Endodermal cell (in vitro differentiated cells): ENCODE measurements at places on chromosomes 4 and X.
A peak's percentile ranks its signal among the peaks of the same experiment; 100 is the strongest.

DNA sequence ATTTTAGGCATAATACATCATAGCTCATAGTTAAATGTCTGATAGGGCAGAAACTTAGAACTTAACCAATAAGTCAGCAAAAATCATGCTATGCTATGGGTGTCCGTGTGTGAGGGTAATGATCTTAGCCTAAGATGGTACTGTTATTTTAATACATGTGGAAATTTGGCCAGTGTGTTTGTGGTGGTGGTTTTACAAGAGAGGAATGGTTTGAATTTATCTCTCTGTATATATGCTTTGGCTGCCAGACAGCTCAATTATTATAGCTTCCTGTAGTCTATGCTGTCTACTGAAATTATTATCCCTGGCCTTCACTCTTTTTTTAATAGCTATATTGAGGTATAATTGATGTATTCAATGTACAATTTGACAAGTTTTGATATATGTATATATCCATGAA is 21.3 kb downstream of the ZNF330 start:
- no peak for DNase-seq

GRCh38 chrX:72475952-72476668 is 96.5 kb downstream of the HDAC8 start:
- no peak for DNase-seq

- DNase-seq = no peak
Measured at GRCh38 chrX:102930990-102931756, 5.9 kb upstream of the RAB40AL start.

DNA sequence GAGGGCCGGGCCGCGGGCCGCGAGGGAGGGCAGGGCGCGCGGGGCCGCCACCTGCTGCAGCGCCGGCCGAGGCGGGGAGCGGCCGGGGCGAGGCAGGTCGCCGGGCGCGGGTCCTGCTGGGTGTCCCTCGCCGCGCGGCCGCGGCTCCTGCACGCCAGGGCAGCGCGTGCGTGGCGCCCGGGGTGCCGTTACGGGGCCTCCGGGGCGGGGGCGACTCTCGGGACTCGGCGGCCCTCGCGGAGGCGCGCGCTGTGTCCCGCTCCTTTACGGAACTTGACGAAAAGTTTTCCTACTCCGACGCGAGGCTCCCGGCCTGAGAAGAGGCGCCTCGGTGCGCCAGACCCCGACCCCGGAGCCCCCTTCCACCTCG is 329 bp downstream of the TBC1D14 start:
- DNase-seq = peak; percentile 74

DNA sequence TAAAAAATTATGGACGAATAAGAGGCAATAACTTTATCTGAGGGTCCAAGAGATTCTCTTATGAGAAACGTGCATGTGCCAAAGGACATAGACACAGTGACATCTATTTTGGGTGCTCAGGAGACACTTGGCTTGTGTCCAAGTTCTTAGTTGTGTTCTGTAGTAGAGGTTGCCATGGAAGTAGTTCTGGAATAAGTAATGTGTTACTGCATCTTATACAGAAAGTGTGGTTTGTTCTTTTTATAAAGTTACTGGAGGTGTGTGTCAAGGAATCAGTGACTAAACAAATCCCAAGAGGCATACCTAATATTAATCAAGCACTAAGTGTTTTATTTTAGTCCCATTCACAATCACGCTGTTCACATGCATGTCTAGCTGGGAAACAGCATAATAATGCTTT is 305.7 kb downstream of the ARHGAP24 start:
- no peak for DNase-seq

- DNase-seq = no peak
Measured at GRCh38 chr4:123651066-123651465, 254.5 kb downstream of the SPRY1 start.

DNA sequence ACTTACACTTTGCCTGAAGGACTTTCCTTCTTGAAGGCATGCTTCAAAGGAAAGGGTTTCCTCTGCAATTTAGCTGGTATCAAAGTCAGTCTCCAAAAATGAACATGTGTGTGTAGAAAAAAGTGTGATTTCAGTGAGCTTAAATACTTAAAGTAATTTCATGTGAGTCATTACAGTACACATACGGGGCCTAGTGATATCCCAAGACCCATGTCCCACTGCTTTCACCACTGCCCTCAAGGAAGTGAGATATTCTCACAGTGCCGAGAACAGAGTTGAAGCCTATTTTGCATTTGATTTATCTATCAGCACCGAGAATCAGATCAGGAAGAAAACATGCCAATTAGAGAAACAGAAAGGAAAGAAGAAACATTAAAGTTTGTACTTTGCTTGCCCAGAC is 61.0 kb downstream of the CHST7 start:
- no peak for DNase-seq

- no peak for DNase-seq
Measured at GRCh38 chr4:156815717-156816359, 155.8 kb downstream of the PDGFC start.

DNA sequence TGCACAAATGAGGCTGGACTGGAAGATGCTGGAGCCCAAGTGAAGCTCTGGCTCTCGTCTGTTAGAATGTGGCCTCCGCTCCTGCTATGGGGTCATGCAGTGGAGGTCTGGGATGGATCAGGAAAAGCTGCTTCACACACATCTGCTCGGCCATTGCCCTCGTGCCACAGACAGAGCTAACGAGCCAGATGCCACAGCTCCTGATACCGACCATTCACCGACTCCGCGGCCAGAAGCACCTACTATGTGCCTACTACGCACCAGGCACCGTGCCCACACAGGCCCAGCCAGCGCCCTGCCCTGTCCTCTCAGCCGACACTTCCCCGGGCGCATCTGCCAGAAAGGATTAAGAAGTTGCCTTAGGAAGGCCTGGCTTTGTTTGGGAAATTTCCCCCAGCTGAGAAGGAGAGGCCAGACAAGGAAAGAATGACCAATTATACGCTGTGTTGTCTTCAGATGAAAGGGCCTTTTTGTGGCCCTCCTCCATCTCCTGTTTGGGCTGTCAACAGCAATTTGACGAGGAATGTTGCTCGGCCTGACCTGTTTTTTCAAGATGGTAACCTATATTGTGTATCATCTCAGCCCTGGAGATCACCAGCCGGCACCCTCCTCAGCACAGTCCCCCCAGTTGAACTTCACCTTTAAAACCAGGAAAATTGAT is 34.3 kb downstream of the HMX1 start:
- peak; percentile 73 for DNase-seq

GRCh38 chrX:129239371-129239770 is 283.9 kb downstream of the SMARCA1 start:
- DNase-seq = no peak

GRCh38 chr4:182301736-182302135 is 58.5 kb downstream of the TENM3 start:
- DNase-seq = no peak

DNA sequence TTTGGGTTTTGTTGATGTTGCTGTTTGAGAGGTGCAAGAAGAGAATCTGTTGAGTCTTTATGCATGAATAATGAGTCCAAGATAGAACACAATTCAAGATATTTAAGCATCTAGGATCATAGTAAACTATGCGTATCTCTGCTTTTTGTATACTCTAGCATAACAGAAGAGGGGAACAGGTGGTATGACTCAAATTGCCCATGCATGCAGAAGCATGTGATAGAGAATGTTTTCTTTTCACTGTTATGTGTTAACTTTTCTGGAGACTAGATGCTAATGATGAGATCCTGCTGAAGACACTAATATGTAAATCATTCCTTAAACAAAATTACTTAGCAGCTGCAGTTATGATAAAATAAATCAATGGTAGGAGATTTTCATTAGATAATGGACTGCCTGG is 165.3 kb upstream of the FTHL17 start:
- DNase-seq = no peak

- no peak for DNase-seq
Measured at GRCh38 chr4:64248186-64248585, 161.1 kb downstream of the TECRL start.

GRCh38 chr4:142886566-142886965 is 40.5 kb upstream of the INPP4B start:
- peak; percentile 44 for DNase-seq

DNA sequence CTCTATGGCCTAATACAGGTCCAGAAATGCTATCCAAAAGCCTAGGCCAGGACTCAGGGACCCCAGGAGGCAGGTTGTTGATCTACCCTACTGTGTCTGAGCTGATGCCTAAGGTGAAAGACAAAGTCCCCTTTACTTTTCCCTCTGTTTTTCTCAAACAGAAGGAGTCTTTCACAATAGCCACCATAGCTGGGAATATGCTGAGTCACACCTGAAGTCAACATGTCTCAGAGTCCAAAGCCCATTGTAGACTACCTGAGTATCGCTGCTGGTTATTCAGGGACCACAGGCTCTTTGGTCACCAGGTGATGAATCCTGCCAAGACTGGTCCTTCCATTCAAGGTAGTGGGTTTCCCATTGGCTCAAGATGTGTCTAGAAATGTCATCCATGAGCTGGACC is 562.2 kb downstream of the ACTRT1 start:
- DNase-seq = no peak

DNA sequence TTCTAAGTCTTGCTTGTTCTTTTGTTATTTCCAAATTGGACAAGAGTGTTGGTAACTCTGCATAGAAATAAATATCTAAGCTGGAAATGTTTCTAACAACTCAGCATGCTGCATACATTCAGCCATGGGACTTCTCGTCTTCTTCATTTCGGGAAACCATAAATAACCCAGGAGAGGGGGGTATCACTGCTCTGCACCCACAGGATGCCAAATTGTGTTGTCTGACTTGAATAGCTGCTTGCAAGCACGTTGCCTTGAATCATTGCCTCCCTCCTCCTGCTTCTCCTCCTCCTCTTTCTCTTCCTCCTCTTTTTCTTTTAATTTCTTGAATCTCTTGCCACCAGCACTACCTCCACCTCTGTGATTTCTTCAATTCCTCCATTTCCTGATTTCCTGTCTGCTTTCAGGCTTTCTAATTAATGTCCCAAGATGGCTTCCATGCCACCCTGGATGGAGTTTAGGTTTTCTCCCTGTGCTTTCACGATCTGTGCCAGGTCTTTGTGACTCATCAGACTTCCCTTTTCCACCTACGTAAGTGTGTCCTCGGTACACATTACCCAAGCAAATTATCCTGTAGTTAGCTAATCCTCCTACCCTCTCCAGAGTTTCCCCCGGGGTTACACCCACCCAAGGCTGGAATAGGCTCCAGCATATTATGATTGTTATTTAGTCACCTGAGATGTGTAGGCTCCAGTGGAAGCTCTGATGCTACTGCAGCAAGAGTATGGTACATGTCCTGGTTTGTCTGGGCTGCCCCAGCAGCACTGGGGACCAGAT is 122.6 kb upstream of the VCX3B start:
- no peak for DNase-seq

- no peak for DNase-seq
Measured at GRCh38 chr4:80610845-80611677, 275.5 kb downstream of the CFAP299 start.

GRCh38 chrX:2500091-2500802 is 529 bp downstream of the DHRSX start:
- DNase-seq = peak; percentile 81

DNA sequence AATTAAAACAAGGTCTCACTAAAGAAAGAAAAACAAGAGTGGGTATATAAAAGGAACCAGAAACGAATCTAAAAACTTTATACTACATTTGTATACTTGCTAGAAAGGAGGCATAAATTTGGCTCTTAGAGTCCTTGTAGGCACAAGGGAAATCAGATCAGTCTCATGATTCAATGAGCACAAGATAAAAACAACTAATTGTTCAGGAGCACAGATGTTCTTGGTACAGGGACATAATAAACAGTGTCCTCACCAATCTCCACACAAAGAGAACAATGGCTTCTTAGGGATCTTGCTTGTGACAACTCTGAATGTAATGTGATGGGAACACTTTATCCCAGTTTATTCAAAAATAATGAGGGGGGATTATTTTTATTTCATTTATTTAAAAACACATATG is 28.3 kb downstream of the TMEM144 start:
- DNase-seq = no peak

- no peak for DNase-seq
Measured at GRCh38 chrX:103954259-103954658, 8.2 kb upstream of the TMSB15B start.

DNA sequence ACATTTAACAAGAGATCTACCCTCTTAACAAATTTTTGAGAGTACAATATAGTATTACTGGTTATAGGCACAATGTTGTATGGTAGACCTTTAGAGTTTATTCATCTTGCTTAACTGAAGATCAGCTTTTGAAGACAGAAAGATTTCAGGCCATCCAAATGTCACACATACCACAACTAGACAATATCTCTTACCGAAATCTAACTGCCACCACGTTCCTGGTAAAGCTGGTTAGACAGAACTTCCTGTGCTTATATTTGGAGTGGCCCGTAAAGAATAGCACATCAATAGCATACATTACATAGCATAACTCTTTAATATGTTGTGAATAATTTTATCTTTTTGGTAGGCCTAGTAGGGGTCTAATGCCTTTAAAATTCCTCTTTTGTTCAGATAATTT is 29.8 kb upstream of the ARHGEF6 start:
- DNase-seq = no peak

GRCh38 chrX:125205133-125205917 is 114.3 kb upstream of the TEX13C start:
- DNase-seq = peak; percentile 88

GRCh38 chr4:151197247-151197646 is 79.7 kb upstream of the PRSS48 start:
- no peak for DNase-seq

GRCh38 chr4:115575851-115576250 is 462.4 kb upstream of the NDST4 start:
- no peak for DNase-seq

DNA sequence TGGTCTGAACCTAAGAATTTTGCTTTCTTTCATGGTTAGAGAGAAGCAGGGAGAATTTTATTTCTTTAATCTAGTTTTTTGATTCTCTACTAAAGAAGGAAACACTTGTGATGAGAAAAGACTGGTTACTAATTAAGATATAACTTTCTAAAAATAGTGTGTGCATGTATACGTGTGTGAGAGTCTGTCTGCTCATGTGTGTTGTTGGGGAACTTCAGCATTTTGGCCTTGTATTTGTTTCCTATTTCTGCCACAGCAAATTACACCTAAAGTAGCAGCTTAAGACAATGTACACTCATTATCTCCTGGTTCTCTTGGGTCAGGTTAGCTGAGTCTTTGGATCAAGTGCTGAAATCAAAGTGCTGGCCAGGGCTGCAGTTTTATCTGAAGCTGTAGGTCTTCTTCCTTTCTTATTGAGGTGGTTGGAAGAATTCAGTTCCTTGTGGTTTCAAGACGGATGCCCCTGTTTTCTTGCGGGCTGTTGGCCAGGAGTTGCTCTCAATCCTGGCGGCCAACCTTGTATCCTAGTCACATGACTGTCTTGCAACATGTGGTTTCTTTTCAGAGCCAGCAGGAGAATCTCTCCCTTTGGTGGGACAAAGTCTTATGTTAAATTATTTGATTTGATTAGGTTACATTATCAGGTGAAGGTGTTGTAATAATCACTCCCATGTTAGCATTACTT is 188.4 kb upstream of the CLNK start:
- no peak for DNase-seq

- DNase-seq = no peak
Measured at GRCh38 chr4:26062215-26062614, 148.2 kb downstream of the SMIM20 start.

GRCh38 chrX:111010111-111010510 is 85.9 kb upstream of the PAK3 start:
- DNase-seq = no peak

- no peak for DNase-seq
Measured at GRCh38 chr4:80678413-80678812, 342.9 kb downstream of the CFAP299 start.

- DNase-seq = peak; percentile 90
Measured at GRCh38 chr4:75939890-75940691, 722 bp downstream of the NAAA start.
